ENCODE measurements at places on chromosomes 2 and 18.

- DNase-seq: no peak
Measured at GRCh38 chr2:112108178-112108832, 29.9 kb upstream of the FBLN7 start.

DNA sequence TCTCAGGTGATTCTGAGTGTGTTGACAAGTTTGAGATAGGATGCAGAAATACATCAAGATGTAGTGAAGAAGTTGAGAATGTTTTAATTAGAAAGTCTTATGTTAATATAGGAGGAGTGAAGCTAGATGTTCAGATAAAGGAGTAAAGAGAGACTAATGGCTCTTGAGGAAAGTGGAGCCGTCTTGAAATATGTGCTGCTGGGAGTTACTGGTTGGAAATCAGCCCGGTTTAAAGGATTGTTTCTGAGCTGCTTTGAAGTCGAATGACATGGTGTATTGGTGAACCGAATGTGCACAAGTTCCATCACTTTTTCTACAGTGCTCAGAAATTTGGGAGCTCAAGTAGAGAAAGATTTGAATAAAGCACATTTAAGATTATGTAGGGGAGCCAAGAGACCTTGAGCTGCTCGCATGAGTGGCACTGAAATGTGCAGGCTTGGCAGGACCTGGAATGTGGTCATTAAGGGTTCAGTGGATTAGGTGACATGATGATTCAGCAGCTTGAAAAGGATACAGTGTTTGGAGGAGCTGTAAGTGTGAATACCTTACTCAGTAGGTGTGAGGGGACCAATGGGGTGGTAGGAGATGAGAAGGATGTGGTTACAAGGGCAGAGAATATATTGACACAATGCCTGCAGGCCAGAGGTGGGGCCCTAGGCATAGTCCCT lies 68.6 kb downstream of the CAB39 start:
- no peak for DNase-seq

DNA sequence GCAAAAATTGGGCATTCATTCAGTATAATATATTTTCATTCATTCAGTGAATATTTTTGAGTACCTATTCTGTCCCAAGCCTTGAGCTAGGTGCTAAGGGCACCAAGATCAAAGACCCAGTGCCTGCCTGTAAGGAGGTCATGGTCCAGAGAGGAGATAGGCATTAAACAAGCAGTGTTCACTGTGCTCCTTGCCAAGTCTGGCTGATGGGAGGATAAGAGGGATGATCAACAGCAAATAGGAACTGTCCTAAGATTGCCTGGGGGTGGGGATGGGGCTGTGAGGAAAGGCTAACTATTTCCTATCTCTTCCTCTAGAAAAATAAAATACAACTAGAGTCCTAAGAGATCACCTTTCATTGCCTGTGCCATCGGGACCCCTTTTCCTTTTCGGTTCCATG lies 60.4 kb downstream of the SETBP1 start:
- DNase-seq: no peak

GRCh38 chr2:169732583-169733358 lies 861 bp upstream of the KLHL23 start:
- no peak for DNase-seq

- no peak for DNase-seq
Measured at GRCh38 chr2:207215308-207215707, 49.6 kb upstream of the KLF7 start.

- no peak for DNase-seq
Measured at GRCh38 chr2:227511239-227511930, 39.4 kb downstream of the AGFG1 start.

DNA sequence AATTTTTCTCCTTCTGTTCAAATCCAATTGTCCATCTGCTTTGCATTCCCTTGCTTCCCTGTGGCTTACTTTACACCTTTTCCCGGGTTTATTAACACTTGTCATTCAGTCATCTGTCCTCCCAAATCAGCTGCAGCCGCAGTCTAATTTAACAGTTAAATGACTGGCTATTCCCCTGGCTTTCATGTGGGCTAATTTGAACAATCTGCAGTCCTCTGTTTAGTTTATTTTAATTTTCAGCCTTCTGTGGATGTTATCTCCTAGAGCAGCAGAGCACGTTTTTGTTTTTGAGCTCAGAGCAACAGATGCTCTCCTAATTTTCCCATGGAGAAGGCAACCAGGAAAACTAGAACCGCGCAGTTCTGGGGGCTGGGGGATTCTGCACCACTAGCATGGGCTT lies 55.0 kb downstream of the MEP1B start:
- DNase-seq: no peak
